Left renal cortex interstitium (tissue), 4 donors: ENCODE measurements at places on chromosomes 4 and X. TPM values are rescaled to one million over a fixed set of nuclear protein-coding genes. Genes with fewer than 3 reads are reported as not detected.

- no peak for DNase-seq
These were observed 406.2 kb downstream of the MAPK10 start for GRCh38 chr4:85953651-85954018.

- no peak for DNase-seq
These were observed 20.8 kb upstream of the ZCCHC12 start for GRCh38 chrX:118802857-118803256.

- no peak for DNase-seq
These were observed 8.6 kb downstream of the DAPP1 start for GRCh38 chr4:99825272-99825671.

- DNase-seq = no peak
These were observed 38.6 kb downstream of the TMEM150C start for GRCh38 chr4:82523179-82523578.

DNA sequence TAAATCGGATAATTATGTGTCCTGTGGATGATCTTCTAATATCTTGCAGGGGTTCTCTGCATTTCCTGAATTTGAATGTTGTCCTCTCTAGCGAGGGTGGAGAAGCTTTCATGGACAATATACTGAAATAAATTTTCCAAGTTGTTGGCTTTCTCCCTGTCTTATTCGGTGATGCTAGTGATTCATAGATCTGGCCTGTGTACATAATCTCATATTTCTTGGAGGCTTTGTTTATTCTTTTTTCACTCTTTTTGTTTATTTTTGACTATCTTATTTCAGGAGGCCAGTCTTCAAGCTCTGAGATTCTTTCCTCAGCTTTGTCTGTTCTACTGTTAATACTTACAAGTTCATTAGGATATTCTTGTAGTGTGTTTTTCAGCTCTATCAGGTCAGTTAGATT lies 20.7 kb upstream of the CLGN start:
- no peak for DNase-seq

DNA sequence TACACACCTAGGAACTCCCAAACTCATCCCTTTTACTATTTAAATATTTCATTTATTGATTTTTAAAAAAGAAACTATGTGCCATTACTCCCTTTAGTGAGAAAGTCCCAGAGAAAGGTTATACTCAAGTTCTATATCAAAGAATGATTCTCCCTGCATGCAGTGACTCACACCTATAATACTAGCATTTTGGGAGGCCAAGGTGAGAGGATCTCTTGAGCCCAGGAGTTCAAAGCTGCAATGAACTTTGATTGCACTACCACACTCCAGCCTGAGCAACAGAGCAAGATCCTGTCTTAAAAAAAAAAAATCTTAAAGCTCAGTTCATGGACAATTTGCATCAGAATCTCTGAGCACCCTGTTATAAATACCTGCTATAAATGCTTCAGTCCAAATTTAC lies 9.2 kb upstream of the RBPJ start:
- DNase-seq = no peak

GRCh38 chrX:27555514-27555913 lies 34.6 kb upstream of the DCAF8L2 start:
- no peak for DNase-seq

DNA sequence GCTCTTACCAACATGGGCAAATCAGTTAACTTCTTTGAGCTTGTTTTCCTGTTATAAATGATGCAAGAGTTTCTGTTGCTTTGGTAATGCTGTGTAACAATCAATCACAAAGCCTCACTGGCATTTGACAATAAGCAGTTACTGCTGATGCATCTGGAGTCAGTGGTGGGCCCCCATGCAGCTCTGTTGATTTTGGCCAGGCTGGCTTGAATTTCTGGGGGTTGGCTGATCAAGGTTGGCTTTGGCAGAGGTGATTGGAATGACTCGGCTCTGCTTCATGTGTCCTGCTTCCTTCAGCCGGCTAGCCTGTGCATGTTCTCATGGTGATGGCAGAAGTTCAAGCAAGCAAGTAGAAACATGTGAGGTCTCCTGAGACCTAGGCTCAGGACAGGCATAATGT lies 90.4 kb downstream of the PHEX start:
- no peak for DNase-seq

GPR143 gene
- polyA plus RNA-seq = 14.1 TPM

KANTR gene
- polyA plus RNA-seq = 17.2 TPM

CT45A10 gene
- not detected for polyA plus RNA-seq

MGARP gene
- polyA plus RNA-seq = 0.48 TPM
